ENCODE measurements at places on chromosomes 4 and X.

DNA sequence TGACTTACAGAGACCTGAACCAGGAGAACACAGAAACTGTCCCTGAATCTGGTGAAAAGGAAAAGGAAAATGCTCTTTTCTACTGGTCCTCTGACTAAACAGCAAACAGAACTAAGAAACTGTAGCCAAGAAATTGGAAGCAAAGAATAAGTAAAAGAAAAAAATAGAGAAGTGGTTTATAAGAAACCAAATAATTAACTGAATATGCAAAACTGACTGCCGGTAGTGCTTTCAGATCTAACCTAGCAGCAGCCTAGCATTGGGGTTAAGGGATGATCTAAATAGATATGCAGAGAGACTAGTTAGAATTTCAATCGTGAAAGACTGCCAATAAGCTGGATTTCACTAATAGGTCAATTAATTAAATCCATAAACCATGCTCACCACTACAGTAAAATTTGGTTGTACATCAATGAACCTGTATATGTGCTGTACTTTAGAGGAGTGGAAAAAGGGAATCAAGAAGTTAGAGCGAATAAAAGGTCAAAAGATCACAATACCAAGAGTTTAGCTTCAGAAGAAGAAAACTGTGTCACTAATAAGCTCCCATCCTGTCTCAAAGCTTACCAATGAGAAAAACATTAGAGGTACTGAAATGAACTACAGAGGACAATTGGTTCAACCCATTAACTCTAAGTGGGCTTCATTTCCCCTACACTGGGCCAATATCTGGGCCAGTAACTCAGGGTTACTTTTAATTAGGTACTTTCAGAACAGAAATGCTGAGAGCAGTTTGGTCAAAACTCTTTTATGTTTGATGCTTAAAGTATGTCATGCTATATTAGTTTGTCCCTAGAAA, 53.6 kb downstream of the KLHL13 start:
- DNase-seq: no peak

- DNase-seq: no peak
These were observed 47.7 kb upstream of the UGDH start for GRCh38 chr4:39574946-39575345.

DNA sequence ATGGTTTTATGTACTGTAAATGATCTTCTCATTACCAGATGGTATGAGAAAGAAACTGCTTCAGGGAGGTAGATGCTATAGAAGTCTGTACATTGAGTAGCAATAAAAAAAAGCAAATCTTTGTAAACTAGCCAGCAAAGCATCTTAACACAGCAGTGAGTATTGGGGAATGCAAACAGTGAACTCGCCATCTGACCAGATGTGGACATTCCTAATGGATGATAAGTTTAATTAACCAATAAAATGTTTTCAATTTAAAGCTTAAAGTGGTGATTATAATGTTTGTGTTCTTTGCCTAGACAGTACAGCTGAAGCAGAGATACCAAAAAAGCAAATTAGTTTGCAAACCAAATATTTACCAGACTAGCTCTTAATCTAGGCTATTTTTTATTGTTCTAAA, 1144.2 kb downstream of the FAT4 start:
- DNase-seq: no peak

GRCh38 chr4:24924309-24924781, 11.5 kb upstream of the CCDC149 start:
- no peak for DNase-seq

DNA sequence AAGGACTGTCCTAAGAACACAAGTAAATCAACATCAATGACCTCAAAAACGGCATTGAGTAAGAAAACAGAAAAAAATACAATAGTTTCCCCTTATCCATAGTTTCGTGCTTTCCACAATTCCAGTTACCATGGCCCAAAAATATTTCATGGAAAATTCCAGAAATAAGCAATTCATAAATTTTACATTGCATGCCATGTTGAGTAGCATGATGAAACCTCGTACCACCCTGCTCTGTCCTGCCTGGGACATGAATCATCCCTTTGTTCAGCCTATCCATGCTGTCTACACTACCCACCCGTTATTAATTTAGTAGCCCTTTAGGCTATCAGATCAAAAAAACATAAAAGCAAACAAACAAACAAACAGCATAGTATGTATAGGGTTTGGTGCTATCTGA, 51.1 kb downstream of the KLF3 start:
- DNase-seq: no peak

DNA sequence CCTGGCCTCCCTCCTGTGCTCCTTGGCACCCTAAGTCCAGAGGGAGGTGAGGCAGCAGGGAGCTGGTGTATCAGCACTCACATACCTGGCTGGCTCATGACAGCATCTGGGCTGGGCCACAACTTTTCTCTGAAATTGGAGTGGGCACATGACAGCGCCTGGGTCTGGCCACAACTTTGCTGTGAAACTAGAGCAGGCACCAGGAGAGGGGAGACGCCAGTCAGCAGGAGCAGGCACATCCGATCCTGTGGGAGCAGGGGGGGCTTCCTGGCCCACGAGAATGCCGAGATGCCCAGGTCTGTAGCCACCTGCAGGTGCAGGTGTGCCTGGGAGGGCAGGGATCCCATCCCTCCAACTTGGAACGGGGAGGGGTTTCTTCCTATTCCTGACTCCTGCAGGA, 69.7 kb upstream of the PPP3CA start:
- no peak for DNase-seq

DNA sequence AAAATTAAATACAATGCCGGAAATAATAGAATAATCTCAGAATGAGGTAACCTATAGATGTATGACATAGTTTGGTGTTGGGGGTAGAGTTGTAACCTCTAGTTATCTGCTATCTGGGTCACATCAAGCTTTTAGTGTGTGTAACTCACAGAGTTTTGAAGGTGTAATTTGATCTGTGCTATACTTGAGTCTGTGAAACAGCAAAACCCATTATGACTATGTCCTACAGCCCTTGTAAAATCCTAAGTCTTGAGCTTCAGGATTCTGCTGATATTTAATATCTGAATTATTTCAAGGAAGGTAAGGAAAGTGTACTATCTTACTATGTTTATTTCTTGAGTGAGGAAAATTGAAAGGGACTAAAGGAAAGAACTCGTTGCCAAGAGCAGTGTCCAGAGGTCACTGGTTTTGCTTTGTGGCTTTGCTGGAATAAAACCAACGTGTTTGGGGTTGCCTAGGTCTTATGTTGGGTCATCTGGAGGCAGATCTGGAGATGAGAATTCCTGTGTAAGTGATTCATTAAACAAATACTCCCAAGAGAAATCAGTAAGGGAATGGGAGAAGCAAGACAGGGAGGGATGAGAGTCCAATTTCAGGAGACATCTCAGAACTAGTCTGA, 107.8 kb upstream of the CBLL2 start:
- DNase-seq: no peak

DNA sequence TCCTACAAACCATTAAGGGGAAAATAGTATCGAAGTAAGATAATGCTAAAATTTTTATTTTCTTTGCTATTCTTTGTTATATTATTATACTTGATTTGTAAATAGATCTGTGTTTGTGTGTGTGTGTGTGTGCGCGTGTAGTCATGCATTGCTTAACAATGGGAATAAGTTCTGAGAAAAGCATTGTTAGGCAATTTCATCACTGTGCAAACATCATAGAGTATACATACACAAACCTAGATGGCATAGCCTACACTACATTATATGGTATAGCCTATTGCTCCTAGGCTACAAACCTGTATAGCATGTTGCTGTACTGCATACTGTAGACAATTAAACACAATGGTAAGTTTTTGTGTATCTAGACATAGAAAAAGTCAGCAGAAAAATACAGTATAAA, 17.1 kb downstream of the MTTP start:
- DNase-seq: no peak

DNA sequence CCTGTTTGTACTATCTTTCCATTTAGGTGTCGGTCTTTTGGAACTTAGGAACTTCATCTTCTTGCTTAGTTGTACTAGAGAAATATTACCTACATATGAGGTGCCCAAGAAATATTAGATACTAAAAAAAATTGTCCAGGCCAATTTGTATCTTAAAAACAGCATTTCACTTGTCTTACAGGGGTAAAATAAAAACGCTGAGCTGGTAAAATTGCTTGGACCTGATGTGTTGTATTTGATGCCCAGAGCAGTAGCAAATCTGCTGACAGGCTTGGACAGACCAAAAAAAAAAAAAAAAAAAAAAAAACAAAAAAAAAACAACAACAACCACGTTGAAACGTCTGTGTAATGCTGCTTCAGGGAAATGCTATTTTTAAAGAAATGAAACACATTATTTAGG, 150.4 kb upstream of the ARX start:
- DNase-seq: no peak

DNA sequence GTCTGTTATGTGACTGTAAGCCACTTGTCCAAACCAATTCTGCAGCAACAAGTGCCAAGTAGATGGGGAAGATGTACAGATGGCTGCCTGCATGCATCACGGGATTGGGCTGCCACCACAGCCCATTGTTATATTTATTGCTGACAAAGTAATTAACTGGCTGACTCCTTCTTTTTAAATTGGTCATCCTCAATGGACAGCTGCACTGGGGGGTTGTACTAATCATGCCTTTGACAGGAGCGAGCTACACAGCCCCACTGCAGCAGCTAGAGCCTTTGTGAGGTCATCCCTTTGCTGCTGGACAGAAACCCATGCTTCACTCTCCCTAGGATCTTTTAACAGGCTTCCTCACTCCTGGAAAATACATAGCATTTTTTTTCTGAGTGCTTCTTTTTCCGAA, 146.7 kb upstream of the CXXC4 start:
- no peak for DNase-seq
